Stimulated activated CD4-positive, alpha-beta T cell treated with anti-CD3 and anti-CD28 coated beads, Interleukin-15, amount 100 ng/mL, for 1 hour (primary cell): ENCODE measurements at places on chromosomes 2 and 18.

DNA sequence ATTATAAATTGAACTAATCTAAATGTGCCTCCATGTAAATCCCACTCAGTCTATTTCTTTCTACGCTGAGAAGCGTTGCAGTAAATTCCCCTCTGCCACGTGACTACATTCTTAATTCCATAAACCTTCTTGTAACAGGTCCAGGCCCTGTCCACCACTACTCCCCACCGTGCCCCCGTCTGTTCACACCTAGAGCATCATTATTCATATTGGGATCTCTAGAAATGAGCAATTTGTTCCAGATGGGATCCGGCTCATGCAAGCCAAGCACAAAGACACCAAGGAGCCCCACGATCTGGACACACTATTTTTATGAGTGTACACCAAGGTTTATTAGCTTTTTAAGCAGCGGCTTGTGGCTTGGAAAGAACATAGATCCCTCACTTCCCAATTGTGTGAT, 38.2 kb downstream of the BOLA3 start:
- no peak for DNase-seq

GRCh38 chr2:19185086-19185485, 173.3 kb downstream of the OSR1 start:
- no peak for DNase-seq

DNA sequence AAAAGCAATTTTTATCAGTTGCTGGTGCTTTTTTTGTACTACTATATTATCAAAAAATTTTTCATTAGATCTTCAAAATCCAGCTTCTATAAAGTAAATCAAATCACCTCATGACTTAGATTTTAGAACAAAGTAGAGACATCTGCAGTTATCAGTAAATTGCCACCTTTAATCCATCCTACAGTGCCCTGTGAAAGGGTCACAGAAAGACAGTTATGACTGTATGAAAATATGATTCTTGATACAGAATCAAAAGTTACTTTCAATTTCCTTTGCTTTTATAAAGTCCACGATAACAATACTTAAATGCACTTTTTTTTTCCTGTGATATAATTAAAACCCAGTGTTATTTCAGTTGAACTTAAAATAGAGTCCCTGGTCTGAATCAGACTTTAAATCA, 61.4 kb downstream of the PRPF40A start:
- no peak for DNase-seq

- DNase-seq, result no peak
These were observed 20.2 kb upstream of the PAX3 start for GRCh38 chr2:222318712-222319585.

- no peak for DNase-seq
These were observed 3.5 kb upstream of the LBX2 start for GRCh38 chr2:74502720-74503505.

DNA sequence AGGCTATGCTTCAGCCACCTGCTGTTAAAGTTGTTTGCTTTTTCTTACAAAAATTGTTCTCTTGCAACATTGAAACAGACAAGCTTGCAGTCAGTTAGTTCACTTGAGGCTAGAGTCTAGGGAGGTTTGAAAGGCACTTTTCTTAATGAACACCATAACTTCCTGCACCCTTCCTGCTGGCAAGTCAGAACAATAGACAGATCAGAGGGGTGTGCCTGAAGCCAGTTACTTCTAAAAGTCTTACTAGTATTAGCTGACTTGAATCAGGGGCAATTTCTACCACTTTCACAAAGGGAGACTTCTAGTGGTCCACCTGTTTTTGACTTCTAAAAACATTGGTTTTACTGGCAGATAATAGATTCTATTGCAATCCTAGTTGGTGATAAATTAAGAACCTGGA, 367.4 kb upstream of the CDH20 start:
- DNase-seq, result no peak
